ENCODE measurements at places on chromosomes 1 and 21.

- DNase-seq, result no peak
Measured at GRCh38 chr1:92623187-92623778, 136.6 kb upstream of the GFI1 start.

GRCh38 chr1:30809514-30810263 lies 52.1 kb upstream of the LAPTM5 start:
- DNase-seq, result no peak

DNA sequence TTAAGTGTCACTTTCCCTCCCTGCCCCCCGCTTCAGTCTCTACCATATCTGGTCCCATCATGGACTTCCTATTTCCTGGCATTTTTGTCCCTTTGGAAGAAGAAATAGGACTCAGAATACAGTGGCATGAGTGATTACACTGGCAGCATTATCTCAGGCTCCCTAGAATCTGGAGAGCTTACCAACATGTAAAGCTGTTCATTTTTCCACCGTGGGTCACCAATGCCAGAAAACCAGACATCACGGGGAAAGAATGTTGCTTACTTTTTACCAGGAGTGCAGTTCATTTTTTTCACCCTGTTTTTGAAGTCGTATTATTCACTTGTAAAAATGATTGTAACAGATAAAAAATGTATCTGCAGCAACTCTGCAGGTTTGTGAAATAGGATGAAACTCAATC lies 44.8 kb downstream of the BACH1 start:
- DNase-seq, result no peak

DNA sequence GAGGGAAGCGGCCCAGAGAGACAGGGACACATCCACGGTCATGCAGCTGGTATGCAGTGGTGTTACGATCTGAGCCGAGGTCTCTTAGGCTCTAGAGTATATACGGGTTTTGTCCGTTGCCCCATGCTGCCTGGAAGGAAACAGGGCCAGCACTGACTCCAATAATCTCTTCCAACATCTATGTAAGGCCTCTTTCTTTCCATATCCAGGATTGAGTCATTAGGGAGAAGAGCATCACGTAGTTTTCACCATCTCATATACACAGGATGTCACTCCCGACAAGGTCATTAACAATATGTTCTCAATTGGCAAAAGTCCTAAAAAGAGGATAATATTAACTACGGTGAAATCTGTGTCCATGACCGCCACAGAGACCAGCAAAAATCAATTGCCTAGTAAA lies 4.4 kb downstream of the C8B start:
- DNase-seq, result no peak

DNA sequence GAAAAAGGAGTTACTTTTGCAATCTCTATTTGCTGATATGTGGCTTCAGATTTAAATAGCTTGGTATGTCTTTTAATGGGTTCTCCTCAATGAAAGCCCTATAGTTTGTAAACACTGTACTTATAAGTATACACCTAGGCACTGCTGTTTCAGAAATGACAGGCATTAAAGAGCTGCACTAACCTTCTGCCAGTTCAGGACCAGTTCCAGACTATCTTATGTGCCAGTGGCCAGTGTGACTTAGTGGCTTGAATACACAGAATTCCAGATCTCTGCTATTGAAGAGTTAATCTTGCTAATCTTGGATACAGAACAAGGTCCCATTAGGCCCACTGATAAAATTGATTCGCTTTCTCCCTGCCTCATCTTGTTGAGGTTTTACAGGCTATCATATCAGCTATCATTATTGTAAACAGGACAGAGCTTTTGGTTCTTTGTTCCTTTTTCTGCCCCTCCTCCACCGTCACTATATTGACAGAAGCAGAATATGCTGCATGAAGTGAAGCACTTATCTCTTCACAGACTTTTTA lies 337.5 kb downstream of the LRRIQ3 start:
- DNase-seq, result no peak

DNA sequence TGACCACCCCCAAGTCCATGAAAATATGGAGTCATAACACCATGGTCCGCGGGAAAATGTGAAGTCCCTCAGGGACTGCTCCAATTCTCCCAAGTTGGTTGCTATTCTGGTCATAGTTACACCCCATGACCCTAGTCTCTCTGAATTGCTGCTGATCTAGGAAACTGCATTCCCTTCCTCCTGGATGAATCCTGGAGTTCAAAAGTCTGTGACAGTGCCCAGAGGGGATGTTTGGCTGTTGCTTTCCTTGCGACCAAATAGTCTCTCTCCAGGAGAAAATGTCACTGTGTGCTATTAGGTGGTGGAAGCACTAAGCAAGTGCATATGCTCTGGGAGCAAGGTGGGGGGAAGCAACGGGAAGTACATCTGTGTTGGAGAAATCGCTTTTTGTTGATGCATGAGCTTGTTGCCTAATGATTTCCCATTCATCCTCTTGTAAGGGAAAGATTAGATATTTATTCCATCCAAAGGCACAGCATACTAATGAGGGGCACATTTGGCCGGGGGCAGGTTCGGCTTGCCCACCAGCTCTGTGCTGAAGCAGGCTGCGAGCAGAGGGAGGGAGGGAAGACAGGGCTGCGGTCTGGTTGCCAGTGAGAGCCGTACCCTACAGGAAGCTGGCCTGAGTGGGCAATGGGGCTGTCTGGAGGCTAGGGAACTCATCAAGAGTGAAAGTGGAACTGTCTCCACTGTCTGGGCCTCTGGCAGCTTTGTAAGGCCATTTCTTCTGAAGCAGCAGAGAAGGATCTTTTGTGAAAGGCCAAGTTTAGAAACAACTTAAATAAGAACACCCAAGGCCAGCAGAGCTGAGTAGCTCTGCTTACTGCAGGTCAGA lies 27.2 kb downstream of the SYT6 start:
- no peak for DNase-seq

- DNase-seq, result no peak
Measured at GRCh38 chr1:182688436-182689205, 4.2 kb upstream of the RGS8 start.

DNA sequence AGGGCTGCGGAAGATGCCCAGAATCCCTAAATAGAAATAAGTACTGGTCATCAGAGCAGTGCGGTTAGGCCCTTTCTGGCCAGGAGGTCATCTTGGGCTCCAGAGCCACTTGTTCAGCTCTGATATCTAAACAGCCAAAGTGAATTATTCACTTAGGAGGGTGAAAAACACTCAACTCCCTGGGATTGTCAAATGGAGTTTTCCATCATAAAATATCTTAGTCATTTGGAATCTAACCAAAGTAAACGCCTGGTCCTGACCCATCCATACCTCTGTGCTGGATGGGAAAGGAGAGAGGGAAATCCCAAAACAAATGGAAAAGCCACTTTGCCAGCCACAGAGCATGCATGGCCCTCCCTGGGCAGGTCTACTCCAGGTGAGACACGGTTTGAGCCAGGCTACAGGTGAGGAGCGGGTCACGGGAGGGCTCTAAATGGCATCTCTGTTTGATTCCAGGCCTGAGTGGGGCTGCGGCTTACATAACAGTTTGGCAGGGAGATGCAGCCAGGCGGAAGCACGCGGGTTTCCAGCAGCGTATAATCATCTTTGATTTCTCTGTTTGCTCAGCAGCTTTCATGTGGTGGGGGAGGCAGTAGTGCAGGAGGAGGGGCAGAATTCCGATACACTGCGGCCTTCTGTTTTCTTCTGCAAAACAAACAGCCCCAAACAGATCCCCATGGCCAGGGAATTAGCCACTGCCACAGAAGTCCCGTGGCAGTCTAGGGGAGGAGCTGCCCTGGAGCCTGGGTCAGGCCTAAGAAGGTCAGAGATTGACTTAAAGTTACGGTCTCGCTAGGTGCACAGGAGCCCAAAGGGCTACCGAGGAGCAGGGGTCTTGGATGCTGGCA lies 59.1 kb upstream of the ZNF648 start:
- no peak for DNase-seq

GRCh38 chr1:40314721-40315238 lies 2.3 kb downstream of the COL9A2 start:
- no peak for DNase-seq

DNA sequence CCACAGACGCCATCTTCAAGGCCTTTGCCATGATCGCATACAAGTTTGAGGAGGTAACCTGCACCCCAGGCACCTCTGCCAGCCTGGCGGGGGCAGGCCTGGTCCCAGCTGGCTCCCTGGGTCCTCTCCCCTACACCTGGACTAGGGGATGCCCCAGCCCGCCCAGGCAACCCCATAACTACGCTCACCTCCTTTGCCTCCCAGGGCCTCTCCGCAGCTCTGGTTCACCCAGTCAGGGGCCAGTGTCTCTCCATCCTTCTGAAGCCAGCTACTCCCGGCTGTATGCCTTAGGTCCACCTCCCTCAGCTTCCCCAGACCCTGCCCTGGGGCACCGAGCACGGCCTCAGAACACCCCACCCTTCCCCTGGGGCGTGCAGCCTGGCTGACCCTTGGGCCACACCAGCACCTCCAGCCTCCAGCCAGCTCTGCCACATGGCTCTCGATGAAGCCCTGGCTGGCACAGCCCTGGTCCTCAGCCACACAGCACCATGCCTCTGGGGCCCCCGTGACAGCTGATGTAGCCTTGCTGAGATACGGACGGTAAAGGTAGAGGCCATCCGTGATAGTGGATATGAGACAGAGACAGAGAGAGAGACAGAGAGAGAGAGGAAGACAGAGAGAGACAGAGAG lies 80.4 kb upstream of the COL6A1 start:
- DNase-seq, result no peak

GRCh38 chr1:94036730-94037129 lies 84.2 kb downstream of the ABCA4 start:
- DNase-seq, result no peak

DNA sequence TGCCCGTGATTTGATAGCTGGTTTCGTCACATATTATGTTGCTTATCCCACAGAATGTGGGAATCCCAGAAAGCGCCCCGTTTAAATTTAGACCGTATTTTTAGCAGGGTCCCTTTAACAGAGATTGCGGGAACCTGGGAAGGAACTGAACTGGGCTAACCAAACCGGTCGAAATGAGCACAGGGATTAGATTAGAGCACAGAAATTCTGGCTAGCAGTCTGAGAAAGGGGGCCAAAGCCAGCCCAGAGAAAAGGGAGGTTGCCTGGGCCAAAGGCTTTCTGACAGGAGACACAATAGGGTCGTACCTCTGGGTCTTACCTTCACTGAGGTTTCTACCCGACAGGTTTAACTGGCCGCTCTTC lies 327 bp downstream of the LRRC40 start:
- no peak for DNase-seq

DNA sequence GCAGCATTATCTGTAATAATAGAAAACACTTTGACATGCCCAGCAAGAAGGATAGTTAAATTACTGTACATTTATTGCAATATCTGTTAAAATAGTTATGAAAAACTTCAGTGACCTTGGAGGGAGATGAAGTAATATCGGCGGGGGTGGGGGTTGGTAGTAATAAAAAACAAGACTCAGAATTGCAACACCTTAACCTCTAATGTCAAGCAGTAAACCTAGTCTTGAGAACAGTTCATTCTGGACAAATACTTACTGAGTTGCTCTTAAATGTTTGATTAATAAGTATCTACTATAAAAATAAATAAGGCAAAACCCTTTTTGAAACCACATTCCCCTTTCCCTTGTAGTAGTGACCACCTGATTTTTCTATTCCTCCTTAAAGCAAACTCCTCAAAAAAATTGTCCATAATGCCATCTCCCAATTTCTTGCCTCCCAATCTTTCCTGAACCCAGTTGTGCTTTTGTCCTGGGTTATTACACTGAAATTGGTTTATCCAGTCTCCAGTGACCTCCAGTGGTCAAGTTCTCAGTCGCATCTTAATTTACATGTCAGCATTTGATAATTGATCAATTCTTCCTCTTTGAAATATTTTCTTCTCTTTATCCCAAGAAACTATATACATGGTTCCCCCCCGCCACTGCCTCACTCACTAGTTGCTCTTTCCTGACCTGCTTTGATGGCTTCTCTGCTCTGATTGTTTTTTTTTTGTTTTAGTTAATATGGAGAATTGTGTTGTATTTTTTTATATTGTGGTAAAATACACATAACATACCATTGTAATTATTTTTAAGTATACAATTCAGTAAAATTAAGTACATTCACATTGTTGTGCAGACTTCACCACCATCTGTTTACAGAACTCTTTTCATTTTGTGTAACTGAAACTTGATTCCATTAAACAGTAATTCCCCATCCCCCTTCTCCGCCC lies 36.8 kb downstream of the RAP1A start:
- DNase-seq, result no peak

GRCh38 chr21:46060596-46061061 lies 37.3 kb upstream of the COL6A2 start:
- no peak for DNase-seq

DNA sequence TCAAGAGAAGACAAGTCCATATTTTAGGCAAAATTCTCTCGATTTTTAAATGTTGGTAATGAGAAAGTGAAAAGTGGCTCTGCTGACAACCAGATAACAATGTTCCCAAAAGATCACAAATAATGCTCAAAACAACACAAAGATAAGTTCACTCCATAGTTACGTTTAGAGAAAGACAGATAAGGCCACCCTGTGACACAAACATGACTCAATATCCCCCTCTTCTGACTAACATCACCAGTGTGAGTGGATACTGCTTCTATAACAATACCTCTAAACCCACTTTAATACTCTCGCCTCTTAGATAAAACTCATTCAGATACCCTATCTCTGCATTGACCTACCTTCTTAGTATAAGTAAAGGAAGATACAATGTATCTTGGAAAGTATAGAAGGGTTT lies 51.2 kb upstream of the RGS7 start:
- DNase-seq, result no peak

DNA sequence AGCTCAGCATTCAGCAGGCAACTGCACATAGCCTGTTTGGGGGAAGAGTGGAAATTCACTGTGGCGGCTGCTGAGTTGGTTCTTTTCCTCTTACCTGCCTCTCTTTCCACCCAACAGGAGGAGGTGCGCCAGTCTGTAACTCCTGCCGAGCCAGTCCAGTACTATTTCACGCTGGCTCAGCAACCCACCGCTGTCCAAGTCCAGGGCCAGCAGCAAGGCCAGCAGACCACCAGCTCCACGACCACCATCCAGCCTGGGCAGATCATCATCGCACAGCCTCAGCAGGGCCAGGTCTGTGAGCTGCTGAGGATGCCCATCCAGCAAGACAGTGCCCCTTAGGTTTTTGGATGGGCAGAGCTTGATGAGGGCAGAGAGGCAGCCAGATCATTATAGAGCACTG lies 25.6 kb upstream of the KCNQ4 start:
- DNase-seq, result no peak

All from activated CD4-positive, alpha-beta T cell treated with anti-CD3 and anti-CD28 coated beads for 4 hours (primary cell).